T-helper 2 cell (primary cell): ENCODE measurements at places on chromosomes 4 and X.

DNA sequence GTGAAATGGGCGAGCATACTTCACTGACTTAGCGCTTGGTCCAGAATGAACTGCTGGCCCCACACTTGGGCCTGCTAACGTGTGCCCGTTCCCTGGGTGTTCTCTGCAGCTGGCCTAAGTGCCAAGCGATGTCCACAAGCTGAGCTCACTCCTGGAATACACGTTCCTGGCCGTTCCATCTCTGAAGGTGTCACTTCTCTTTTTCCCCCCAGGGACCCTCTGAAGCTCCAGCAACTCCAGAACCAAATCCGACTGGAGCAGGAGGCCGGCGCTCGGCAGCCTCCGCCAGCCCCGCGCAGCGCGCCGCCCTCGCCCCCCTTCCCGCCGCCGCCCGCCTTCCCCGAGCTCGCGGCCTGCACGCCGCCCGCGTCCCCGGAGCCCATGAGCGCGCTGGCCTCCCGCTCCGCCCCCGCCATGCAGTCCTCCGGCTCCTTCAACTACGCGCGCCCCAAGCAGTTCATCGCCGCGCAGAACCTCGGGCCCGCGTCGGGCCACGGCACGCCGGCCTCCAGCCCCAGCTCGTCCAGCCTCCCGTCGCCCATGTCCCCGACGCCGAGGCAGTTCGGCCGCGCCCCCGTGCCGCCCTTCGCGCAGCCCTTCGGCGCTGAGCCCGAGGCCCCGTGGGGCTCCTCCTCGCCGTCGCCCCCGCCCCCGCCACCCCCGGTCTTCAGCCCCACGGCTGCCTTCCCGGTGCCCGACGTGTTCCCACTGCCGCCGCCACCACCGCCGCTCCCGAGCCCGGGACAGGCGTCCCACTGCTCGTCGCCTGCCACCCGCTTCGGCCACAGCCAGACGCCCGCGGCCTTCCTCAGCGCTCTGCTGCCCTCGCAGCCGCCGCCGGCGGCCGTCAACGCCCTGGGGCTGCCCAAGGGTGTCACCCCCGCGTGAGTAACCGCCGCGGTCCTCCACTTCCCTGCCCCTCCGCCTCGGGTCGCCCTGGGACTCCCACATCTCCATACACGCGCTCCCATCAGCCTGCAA, 132.3 kb downstream of the CBR4 start:
- DNase-seq, result no peak

- peak; percentile 44 for DNase-seq
Measured at GRCh38 chr4:244471-244870, 60.8 kb downstream of the ZNF732 start.

- no peak for DNase-seq
Measured at GRCh38 chr4:23856630-23857029, 33.2 kb downstream of the PPARGC1A start.

DNA sequence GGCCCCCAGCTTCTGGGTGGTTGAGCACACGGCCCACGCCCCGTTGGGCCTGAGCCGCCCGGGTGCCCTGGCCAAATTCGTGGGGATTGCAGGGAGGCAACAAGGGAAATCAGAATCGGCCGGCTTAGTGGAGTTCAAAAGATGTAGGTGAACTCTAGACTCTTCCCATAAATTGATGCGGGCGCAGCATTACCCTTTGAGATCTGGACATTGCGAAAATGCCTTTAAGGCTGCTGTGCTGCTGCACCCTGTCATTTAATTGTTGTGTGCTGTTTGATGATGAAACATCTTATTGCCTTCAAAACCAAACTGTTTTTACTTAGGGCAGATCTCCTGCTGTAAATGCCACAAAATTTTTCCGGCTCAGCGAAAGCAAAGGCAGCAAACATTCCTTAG, 409 bp upstream of the MPP1 start:
- no peak for DNase-seq

GRCh38 chr4:10460313-10461047, 3.3 kb upstream of the ZNF518B start:
- DNase-seq, result no peak

DNA sequence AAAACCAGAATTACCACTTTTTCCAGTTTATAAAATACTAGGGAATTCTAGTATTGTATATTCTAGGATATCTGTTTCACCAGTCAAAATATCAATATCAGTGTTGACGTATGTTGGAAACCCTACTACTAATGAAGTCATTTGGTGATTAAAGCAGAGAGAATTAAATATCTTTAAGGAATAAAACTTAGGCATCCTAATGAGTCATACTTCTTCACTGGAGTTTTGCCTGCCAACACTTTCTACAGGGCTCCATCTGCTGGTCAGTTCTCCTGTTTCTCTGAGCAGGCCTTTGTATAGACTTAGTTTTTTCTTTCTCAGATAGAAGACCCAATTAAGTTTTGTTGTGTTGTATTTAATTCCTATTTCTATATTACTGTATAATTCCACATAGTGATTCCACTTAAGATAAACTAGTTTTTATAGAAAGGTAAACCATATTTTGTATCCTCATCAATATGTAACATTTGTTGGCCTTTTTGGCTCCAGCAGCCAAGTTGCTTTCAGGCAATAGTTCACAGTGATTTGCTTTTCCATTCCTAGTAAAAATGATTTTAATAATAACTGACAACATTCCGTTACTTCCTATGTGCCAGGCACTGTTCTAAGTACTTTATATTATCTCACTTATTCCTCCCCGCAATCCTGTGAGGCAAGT, 3.5 kb downstream of the AP1AR start:
- DNase-seq, result peak; percentile 37

GRCh38 chr4:152709675-152710438, 30.1 kb upstream of the TMEM154 start:
- peak; percentile 38 for DNase-seq

DNA sequence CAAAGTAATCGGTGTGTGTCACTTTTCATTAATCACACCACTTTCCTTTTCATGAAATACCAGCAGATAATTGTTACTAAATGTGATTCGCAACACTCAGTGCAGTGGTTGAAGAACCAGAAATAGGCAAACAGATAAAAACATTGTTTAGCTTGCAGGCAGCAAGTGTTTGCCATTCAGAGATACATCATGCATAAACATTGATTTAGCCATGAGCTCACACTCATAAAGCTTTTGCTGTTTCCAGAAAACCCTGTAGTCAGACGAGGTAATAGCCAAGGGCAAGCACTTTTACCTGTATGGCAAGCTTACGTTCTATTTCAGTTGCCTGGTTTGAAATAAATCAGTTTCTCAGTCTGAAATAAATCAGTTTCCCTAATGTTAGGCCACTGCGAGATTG, 542.0 kb upstream of the TENM3 start:
- no peak for DNase-seq

GRCh38 chr4:124686279-124686678, 26.3 kb downstream of the ANKRD50 start:
- DNase-seq, result no peak
